ENCODE measurements at places on chromosomes 11 and 22. TPM values are rescaled to one million over a fixed set of nuclear protein-coding genes. Genes with fewer than 3 reads are reported as not detected.
A peak's percentile ranks its signal among the peaks of the same experiment; 100 is the strongest.

PNPLA3 gene
- not detected for total RNA-seq

IL18 gene
- total RNA-seq: not detected

SLC22A8 gene
- not detected for total RNA-seq

MFRP gene
- not detected for total RNA-seq

HTR3B gene
- not detected for total RNA-seq

SLC22A9 gene
- total RNA-seq: not detected

SYT7 gene
- not detected for total RNA-seq

MN1 gene
- total RNA-seq: 0.04 TPM

- peak; percentile 34 for DNase-seq
- no peak overlapping the region for H3K27ac ChIP-seq
- no peaks in the 10 kb centered on the region for H3K36me3 ChIP-seq
- H3K4me3 ChIP-seq: peak overlapping the region; percentile 43
Measured at GRCh38 chr11:59283825-59284772, 71.4 kb upstream of the MPEG1 start.

DNA sequence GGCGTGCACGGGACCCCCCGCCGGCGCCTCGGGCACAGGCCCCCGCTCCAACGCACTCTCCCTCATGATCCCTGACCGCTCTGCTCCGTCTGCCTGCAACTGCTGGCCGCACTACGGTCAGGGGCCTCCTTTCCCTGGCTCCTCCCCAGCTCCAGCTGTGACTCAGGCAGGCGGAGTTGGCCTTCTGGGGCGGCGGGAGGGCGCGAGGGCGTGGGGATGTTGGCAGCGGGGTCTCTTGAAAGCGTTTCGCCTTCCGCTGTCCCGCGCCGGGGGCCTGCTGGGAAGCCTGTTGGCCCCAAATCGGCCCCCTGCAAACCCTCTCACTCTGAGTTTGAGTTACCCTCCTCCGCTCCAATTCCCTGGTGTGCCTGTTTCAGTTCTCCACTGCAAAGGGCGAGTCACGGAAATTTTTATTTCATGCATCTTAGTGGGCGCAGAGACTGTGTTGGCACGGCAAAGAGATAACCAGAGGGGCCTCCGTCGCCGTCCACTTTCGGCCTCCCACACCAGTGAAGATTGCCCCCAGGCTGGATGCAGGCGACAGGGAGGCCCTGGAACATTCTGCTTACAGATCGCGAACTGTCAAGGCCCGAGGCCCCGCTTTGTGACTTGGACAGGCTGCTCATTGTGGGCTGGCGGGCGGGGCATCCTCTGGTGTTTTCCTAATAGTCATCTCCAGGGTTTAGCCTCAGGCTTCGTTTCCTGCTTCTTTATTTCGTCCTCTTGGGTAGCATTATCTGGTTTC, at the start of gene CAVIN3:
CAVIN3 (minus strand) TSS at position 91 of the 745 bp plus-strand sequence; CDS start at position 66, 25 bp downstream.
- H3K4me3 ChIP-seq: no peak within 1 kb of the TSS
- DNase-seq: no peak
- peaks cover 4% of the 10 kb centered on the region for H3K27me3 ChIP-seq
- no peak within 1 kb of the TSS for H3K27ac ChIP-seq

- H3K36me3 ChIP-seq: no peaks in the 10 kb centered on the region
- peak overlapping the region; percentile 49 for H3K27ac ChIP-seq
- DNase-seq: peak; percentile 77
- H3K4me3 ChIP-seq: peak overlapping the region; percentile 29
Measured at GRCh38 chr22:25067851-25068421, 115.4 kb downstream of the KIAA1671 start.

GRCh38 chr11:92240916-92241315, 16.3 kb downstream of the FAT3 start:
- H3K27me3 ChIP-seq: no peaks in the 10 kb centered on the region
- no peak for DNase-seq
- H3K27ac ChIP-seq: no peak overlapping the region
- no peaks in the 10 kb centered on the region for H3K4me1 ChIP-seq

- no peaks in the 10 kb centered on the region for H3K27me3 ChIP-seq
- H3K36me3 ChIP-seq: no peaks in the 10 kb centered on the region
- H3K27ac ChIP-seq: peak overlapping the region; percentile 90
Measured at GRCh38 chr22:32475468-32476010, 928 bp downstream of the FBXO7 start.

GRCh38 chr11:117808784-117809183, 11.8 kb upstream of the DSCAML1 start:
- H3K36me3 ChIP-seq: no peaks in the 10 kb centered on the region
- no peak overlapping the region for H3K27ac ChIP-seq
- peaks cover 4% of the 10 kb centered on the region for H3K4me1 ChIP-seq
- H3K27me3 ChIP-seq: no peaks in the 10 kb centered on the region
- no peak for DNase-seq

GRCh38 chr11:44694443-44694842, 32.3 kb upstream of the TSPAN18 start:
- no peaks in the 10 kb centered on the region for H3K4me1 ChIP-seq
- DNase-seq: no peak
- no peaks in the 10 kb centered on the region for H3K27me3 ChIP-seq
- H3K27ac ChIP-seq: no peak overlapping the region

DNA sequence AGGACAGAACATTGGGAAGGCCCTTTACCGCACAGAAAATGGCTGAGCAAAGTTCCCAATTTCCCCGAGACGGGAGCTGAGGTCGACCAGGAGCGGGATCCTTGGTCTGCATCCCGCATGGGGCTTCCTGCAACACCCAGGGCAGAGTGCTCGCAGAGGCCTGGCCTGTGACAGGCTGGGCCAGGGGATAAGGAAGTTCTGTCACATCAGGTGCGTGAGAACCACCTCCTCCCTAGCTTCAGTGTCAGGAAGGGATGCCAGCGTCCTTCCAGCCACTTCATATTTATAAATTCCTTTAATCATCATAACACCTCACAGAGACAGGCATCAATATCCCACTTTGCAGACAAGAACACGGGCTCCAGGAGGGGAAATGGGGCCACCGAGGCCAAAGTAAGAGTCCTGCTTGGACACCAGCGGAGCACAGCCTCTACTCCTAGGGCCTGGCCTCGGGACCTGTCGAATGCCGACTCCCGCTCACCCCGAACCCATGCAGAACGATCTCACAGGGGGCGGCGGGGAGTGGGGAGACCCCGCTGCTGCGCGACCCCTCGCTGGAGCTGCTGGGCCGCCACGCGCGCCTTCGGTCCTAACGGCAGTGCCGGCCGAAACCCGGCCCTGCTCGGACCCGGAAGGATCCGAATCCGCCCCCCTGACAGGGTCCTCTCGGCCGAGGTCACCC, 532 bp downstream of the BET1L start:
- H3K36me3 ChIP-seq: peaks cover 55% of the 10 kb centered on the region
- peaks cover 65% of the 10 kb centered on the region for H3K4me1 ChIP-seq
- no peak for DNase-seq
- H3K4me3 ChIP-seq: peak overlapping the region; percentile 83

DNA sequence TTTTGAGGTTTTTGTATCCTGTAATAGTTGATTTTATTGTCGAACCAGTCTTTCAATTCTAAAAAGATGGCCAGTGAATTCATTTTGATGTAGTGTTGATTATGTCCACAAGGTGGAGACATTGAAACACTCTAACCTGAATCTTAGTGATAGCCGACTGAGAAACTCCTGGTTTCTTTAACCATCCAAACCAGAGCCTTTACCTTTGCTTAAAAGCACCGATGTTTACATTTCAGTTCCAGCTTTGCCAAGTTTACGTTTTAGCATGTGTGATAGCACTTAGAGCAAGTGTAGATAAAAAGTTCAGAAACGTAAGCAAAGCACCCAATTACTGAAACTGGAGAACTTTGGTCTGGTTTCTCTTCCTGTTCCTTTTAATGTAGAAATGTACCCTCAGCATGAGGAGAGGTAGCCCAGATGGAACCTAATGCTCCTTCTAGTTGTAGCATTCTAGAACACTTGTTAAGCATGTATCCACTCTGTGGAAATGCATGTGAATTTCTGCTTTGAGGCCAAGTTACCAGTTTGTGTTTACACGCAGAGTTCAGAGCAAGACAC, 208.6 kb downstream of the DBX1 start:
- H3K27ac ChIP-seq: no peak overlapping the region
- H3K4me3 ChIP-seq: peak overlapping the region; percentile 26
- no peak for DNase-seq
- no peaks in the 10 kb centered on the region for H3K4me1 ChIP-seq
